ENCODE measurements at places on chromosomes 2 and 18.

- DNase-seq: no peak
These were observed 141.1 kb downstream of the HDAC4 start for GRCh38 chr2:239259603-239260298.

DNA sequence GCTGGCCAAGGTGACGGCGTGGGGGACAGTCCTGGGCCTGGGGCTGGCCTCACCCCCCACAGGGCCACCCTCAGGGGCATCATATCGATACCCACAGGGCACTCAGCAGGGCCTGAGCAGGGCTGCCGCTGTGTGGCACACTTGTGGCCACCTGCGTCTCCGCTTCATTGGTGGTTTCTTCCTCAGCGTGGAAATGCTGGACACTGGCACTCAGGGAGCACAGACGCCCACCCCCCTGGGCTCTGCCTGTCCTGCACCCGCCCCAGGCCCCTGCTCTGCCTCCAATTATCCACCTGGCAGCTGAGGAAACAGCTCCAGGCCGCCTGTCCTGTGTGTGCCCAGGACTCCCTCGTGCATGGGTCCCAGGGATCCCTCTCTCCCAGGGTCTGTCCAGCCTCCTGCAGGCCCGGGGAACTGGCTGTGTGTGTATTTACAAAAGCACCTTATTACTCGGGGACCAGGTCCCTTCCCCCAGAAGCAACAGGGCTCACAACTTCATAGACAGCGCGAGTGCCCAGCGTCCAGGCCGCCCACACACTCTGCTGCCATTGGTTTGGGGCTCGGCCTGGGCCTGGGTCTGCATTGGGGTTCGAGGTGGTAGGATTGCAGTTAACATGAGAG lies 13.1 kb downstream of the CROCC2 start:
- DNase-seq: no peak

DNA sequence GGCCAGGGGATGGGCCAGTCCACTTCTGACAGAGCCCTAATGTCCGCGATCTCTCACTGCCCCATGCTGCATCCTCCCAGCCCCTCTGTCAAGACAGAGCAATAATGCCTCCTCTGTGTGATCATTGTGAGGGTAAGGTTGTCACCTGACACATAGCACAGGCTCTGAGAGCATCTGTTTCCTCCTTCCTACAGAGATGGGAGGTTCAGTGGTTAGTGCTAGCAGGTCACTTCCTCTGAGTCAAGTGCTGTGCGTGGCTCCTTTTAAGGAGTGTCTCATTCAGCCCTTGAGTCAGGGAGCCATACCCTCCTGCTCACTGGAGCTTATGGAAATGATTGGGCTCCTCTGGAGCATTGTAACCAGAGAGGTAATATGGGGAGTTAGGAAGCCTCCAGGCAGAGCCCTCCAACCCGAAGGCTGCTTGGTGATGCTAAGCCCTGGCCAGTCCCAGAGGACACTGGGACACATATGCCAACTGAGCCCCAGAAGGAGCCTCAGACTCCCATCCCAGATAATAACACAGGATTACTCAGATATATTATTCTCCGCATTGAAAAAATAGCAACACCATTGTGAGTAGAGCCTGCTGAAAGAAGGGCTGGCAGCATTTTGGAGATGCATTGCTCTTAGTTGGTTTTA lies 189.0 kb downstream of the GALNT1 start:
- no peak for DNase-seq

GRCh38 chr2:195961873-195962272 lies 106.8 kb downstream of the DNAH7 start:
- DNase-seq: no peak

DNA sequence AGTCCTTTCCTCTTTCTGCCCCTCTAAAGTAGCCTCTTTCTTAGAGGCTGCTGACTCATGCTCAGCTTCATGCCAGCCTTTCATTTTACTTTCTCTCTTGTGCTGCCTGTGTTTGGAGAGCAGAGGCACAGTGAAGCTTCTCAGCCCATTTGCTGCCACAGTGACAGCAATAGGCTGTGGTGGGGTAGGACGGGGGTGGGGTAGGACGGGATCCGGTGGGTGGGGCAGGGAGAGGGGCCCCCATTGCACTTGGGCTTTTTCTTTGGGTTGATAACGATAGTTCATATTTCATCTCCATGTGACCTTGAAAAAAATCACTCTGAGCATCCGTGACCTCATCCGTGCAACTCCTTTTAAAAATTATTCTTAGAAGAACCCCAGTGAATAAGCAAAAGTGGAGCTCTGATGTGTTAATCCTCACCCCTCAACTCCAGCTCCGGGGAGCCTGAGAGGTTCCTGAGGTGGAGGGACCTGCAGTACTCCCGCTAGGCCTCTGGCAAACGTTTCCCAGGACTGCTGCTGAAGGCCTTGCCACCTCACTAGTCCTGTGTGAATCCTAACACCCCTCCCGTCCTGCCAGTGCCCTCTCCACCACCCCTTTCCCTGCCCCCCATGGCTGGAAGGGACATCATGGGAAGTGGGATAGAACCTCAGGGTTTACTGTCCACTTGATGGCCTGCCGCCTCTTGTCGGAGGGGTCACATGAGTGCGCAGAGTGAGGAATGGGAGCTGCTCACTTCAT lies 70.8 kb downstream of the INPP4A start:
- DNase-seq: no peak

DNA sequence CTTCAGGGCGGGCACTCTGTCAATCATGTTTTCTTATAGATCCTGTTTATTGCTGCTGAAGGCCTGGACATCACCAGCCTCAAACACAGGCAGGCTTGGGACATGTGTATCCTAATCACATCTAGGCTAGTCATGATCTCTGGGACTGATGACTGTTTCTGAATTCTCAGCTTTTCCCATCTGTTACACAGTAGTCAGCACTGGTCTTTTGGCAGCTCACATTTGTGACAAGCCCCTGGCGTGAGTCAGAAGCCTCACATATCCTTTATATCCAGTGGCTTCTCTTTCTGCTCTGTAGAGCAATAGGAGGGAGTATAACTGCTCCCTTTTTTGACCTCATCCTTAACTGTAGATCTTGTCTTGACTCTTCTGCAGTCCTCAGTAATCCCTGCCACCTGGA lies 4.5 kb downstream of the SEMA4F start:
- DNase-seq: no peak

DNA sequence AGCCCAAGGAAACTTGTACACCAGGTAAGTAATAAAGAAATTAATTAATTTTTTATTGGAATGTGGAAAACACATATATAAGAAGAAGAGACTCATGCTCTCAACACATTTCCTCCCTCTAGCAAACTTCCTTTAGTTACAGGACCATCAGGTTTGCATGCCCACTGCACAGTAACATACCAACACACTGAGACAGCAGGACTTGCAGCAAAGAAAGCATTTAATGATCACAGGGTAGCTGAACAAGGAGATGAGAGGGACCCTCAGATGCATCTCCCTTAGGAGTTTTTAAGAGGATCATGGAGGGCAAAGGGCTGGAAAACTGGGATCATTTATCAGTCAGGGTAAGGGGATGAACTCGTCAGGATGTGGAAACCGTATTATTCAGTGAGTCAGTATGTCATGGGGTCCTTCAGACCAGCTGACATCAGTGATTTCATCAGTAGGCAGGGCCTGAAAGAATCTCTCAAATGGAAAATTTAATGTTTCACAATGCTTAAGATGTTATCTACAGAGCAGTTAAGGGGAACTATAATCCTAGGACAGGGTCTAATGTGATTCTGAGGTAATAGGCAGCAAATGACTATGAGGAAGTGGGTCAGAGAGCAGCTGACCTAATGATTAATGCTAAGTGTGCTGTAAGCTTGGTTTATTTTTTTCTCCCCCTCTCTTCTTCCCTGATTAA lies 193.8 kb upstream of the RND3 start:
- no peak for DNase-seq

- no peak for DNase-seq
These were observed 84.3 kb downstream of the MCFD2 start for GRCh38 chr2:46831051-46831868.

- DNase-seq: no peak
These were observed 17.7 kb downstream of the SPIRE1 start for GRCh38 chr18:12639990-12640880.
